Type B pancreatic cell (in vitro differentiated cells): ENCODE measurements at places on chromosomes 2 and 18. TPM values are rescaled to one million over a fixed set of nuclear protein-coding genes. Genes with fewer than 3 reads are reported as not detected.
A peak's percentile ranks its signal among the peaks of the same experiment; 100 is the strongest.

- DNase-seq = peak; percentile 96
- peak within 1 kb of the TSS; percentile 95 for H3K4me3 ChIP-seq
- peaks cover 7% of the 10 kb centered on the region for H3K36me3 ChIP-seq
- peak within 1 kb of the TSS; percentile 90 for H3K27ac ChIP-seq
- peaks cover 33% of the 10 kb centered on the region for H3K4me1 ChIP-seq
- H3K27me3 ChIP-seq = no peaks in the 10 kb centered on the region
Observed at GRCh38 chr2:96638144-96639121, at the start of gene KANSL3. Gene KANSL3, minus strand, starts transcription at chr2:96638312. Its CDS starts 1,177 bp downstream, at chr2:96637135.

GRCh38 chr2:133378386-133378785 lies 189.9 kb downstream of the NCKAP5 start:
- peaks cover 25% of the 10 kb centered on the region for H3K27me3 ChIP-seq
- no peak overlapping the region for H3K27ac ChIP-seq
- no peak for DNase-seq
- peaks cover 4% of the 10 kb centered on the region for H3K36me3 ChIP-seq

DNA sequence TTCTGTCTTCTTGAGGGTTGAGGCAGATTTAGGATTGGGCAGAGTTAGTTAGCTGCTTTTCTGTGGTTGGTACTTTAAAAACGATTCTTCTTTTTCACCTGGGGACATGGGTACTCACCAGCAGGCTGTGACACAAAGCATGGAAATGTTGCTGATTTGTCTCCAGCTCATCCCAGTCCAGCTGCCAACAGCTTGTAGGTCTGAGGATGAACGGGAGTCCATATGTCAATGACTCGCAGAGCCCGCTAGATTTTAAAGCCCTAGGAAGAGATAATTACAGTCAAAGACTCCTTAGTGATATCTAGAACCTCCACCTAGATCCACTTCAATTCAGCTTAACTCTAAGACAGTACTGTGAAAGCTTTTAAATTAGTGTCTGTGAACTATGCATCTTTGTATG lies 20.8 kb downstream of the DOK1 start:
- no peak for DNase-seq
- H3K27me3 ChIP-seq = peaks cover 3% of the 10 kb centered on the region
- H3K4me1 ChIP-seq = peaks cover 16% of the 10 kb centered on the region
- H3K27ac ChIP-seq = no peak overlapping the region

DNA sequence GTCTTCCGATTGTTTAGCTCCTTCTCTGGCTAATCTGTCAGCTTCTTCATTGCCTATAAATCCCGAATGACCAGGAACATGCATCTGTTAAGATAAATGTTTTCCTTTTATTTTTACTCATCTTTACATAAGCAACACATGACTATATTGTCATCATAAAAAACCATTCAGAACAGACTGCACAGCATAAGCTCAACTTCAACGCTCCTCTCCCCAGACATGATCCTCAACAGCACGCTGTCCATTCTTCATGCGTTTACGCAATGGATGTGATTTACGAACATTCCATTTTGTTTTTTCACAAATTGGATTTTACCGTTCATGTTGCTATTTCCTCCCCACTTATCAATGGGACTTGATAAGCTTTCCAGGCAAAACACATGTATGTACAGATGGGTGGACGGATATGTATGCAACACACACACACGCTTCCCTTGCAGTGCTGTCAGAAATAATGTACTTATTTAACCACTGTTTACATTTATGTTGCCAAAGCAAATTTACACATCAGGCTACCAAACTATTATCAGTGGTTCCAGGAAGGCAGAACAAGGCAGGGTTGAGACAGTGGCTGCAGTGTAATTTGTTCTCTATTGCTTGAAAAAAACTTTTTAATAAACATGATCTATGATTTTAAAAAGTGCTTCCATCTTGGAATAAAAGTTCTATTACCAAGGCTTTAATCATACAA lies 12.2 kb downstream of the RNASEH1 start:
- H3K4me3 ChIP-seq = no peak overlapping the region
- no peak overlapping the region for H3K27ac ChIP-seq
- H3K4me1 ChIP-seq = no peaks in the 10 kb centered on the region
- H3K27me3 ChIP-seq = no peaks in the 10 kb centered on the region
- DNase-seq = no peak

Gene RAB12
- total RNA-seq = 25.2 and 28.9 TPM in 2 replicates

Gene SRD5A2
- total RNA-seq = 0.26 TPM in 1 of 2 replicates, not detected in the other

Gene IRS1
- total RNA-seq = 16.0 and 25.9 TPM in 2 replicates

Gene LIMS2
- 13.1 and 20.5 TPM in 2 replicates for total RNA-seq

- peak overlapping the region; percentile 36 for H3K4me3 ChIP-seq
- H3K27me3 ChIP-seq = no peaks in the 10 kb centered on the region
- peak overlapping the region; percentile 83 for H3K27ac ChIP-seq
- no peak for DNase-seq
Observed at GRCh38 chr2:188693111-188693510, 281.1 kb upstream of the COL3A1 start.

DNA sequence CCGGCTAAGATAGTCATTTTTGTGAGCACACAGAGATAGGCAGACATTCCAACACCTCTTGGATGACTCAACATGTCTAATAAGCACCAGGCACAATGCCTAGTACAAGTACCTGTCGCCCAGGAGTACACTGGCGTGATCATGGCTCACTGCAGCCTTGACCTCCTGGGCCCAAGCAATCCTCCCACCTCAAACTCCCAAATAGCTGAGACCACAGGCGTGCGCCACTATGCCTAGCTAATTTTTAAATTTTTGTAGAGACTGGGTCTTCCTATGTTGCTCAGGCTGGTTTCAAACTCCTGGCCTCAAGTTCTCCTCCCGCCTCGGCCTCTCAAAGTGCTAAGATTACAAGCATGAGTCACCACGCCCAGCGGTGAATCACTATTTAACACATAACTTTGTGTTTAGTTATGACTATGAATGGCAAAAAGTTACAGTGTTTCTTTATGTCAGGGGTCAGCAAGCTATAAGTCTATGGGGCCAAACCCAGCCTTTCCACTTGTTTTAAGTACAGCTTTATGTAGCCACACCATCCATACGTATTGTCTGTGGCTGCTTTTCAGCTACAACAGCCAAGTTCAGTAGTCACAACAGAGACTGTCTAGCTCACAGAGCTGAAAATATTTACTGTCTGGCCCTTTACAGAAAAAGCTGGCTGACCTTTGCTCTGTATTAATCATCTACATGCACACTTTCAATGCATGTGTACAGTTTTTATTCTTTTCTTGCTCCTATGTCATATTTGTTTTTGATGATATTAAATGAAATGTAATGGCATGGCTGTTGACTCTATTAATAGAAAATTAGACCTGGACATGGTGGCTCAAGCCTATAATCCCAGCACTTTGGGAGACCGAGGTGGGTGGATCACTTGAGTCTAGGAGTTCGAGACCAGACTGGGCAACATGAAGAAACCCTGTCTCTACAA lies 18.7 kb downstream of the ORC2 start:
- H3K27me3 ChIP-seq = no peaks in the 10 kb centered on the region
- no peak overlapping the region for H3K4me3 ChIP-seq
- H3K36me3 ChIP-seq = peaks cover 17% of the 10 kb centered on the region

Gene DSC1
- total RNA-seq = 1.6 and 4.1 TPM in 2 replicates

Gene REG3A
- 0.95 and 4.0 TPM in 2 replicates for total RNA-seq

DNA sequence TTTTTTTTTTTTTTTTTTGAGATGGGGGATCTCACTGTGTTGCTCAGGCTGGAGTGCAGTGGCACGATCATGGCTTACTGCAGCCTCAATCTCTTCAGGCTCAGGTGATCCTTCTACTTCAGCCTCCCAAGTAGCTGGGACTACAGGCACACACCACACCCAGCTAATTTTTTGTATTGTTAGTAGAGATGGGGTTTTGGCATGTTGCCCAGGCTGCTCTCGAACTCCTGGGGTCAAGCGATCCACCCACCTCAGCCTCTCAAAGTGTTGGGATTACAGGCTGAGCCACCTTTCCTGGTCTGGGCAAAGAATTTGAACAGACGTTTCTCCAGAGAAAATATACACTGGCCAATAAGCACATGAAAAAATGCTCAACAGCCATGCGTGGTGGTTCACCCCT lies 2.9 kb upstream of the SNRNP200 start:
- H3K36me3 ChIP-seq = peaks cover 10% of the 10 kb centered on the region
- no peak overlapping the region for H3K27ac ChIP-seq
- H3K4me1 ChIP-seq = peaks cover 22% of the 10 kb centered on the region
- no peak overlapping the region for H3K4me3 ChIP-seq
- H3K27me3 ChIP-seq = peaks cover 13% of the 10 kb centered on the region

Gene AQP12B
- total RNA-seq = 0.10 and 0.43 TPM in 2 replicates

Gene NGEF
- total RNA-seq = 20.7 and 77.3 TPM in 2 replicates

- H3K4me1 ChIP-seq = peaks cover 8% of the 10 kb centered on the region
- peaks cover 17% of the 10 kb centered on the region for H3K27me3 ChIP-seq
- no peak overlapping the region for H3K4me3 ChIP-seq
- H3K36me3 ChIP-seq = no peaks in the 10 kb centered on the region
Observed at GRCh38 chr2:70561893-70562292, 8.3 kb upstream of the TGFA start.

Gene RPRM
- 6.0 and 7.3 TPM in 2 replicates for total RNA-seq

GRCh38 chr2:26786207-26787028 lies 562 bp downstream of the CENPA start:
- peak overlapping the region; percentile 86 for H3K4me3 ChIP-seq
- no peaks in the 10 kb centered on the region for H3K27me3 ChIP-seq
- peaks cover 28% of the 10 kb centered on the region for H3K36me3 ChIP-seq
- DNase-seq = no peak

DNA sequence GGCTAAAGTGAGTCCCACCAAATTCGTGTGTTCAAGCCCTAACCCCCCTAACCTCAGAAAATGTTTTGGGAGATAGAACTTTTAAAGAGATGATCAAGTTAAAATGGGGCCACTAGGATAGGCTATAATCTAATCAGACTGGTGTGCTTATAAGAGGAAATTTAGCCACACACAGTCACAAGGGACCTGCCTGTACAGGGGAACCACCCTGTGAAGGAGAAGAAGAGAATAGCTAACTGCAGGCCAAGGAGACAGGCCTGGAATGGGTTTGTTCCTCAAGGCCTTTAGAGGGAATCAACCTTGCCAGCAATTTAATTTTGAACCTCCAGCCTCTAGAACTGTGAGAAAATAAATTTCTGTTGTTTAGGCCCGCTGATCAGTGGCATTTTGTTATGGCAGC lies 36.0 kb upstream of the TANK start:
- no peaks in the 10 kb centered on the region for H3K27me3 ChIP-seq
- H3K36me3 ChIP-seq = no peaks in the 10 kb centered on the region
- DNase-seq = no peak
- no peak overlapping the region for H3K4me3 ChIP-seq
- H3K4me1 ChIP-seq = peaks cover 17% of the 10 kb centered on the region

Gene EML6
- 6.0 and 8.1 TPM in 2 replicates for total RNA-seq

Gene POTEC
- not detected in 2 replicates for total RNA-seq

DNA sequence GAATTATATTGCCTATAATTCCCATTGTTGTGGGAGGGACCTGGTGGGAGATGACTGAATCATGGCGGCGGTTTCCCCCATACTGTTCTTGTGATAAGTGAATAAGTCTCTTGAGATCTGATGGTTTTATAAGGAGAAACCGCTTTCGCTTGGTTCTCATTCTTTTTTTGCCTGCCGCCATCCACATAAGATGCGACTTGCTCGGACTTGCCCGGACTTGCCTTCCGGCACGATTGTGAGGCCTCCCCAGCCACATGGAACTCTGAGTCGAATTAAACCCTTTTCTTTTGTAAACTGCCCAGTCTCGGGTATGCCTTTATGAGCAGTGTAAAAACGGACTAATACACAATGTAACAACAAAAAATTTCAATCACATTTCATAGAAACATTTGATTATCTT lies 115.8 kb downstream of the C2orf74 start:
- H3K27ac ChIP-seq = peak overlapping the region; percentile 65
- no peaks in the 10 kb centered on the region for H3K4me1 ChIP-seq
- H3K36me3 ChIP-seq = peaks cover 32% of the 10 kb centered on the region

Gene GREB1L
- total RNA-seq = 3.6 and 6.5 TPM in 2 replicates

- no peak for DNase-seq
- H3K27ac ChIP-seq = no peak overlapping the region
- H3K27me3 ChIP-seq = no peaks in the 10 kb centered on the region
- peaks cover 8% of the 10 kb centered on the region for H3K4me1 ChIP-seq
- H3K36me3 ChIP-seq = peaks cover 46% of the 10 kb centered on the region
Observed at GRCh38 chr2:39733070-39733674, 45.9 kb downstream of the THUMPD2 start.

DNA sequence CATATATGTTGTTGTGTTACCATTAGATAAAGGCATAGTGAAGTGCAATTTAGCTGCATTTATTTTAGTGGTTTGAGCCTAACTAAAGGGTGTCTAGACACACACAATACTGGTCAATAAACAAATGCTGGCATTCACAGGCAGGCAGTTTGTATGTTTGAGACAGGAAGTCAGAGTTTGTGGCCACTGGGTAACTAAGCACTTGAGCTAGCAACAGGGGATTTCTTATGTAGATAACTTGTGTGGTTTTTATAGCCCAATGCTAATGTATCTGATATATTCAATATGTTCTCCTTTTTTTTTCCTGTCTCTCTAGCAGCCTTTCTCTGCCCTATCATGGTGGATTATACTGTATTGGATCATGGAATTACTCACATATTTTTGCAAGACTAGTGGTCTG lies 38.1 kb downstream of the LRRTM4 start:
- no peak overlapping the region for H3K4me3 ChIP-seq
- no peak overlapping the region for H3K27ac ChIP-seq
- no peaks in the 10 kb centered on the region for H3K27me3 ChIP-seq
- DNase-seq = no peak
- no peaks in the 10 kb centered on the region for H3K4me1 ChIP-seq
- H3K36me3 ChIP-seq = no peaks in the 10 kb centered on the region

GRCh38 chr2:85753525-85754312 lies at the start of gene ATOH8:
Gene ATOH8, plus strand, starts transcription at chr2:85753991. Its CDS starts 199 bp downstream, at chr2:85754190.
- no peak for DNase-seq
- H3K4me1 ChIP-seq = peaks cover 16% of the 10 kb centered on the region

Gene C2orf92
- 9.0 and 11.5 TPM in 2 replicates for total RNA-seq

Gene TAF4B
- total RNA-seq = 4.6 and 5.1 TPM in 2 replicates

DNA sequence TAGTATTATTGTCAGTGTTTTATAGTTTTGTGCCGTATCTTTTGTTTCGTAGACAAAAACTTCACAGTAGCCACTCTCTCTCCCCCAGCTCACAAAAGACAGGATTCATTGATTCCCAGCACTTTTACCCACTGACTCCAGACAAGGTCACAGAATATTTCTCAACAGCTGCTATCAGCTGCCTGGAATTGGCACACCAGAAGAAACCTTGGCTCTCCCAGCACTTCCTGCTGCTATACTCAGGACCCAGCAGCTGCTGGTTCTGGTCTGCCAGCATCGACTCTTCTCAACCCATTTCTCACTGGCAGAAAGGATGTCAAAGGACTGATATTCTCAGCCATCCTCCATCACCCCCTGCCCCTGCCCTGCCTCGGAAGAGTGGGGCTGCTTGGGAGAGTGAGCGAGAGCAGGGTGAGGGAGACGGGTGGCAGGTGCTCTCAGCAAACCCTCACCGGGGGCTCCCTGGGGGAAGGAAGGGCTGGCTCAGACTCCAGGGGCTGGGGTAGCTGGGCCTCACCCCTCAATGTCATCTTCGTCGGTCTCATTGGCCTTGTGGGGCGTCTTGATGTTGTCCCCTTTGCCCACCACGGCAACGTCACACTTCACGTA lies 6.1 kb upstream of the OTOF start:
- H3K27ac ChIP-seq = no peak overlapping the region
- H3K36me3 ChIP-seq = no peaks in the 10 kb centered on the region
- H3K4me1 ChIP-seq = no peaks in the 10 kb centered on the region
- DNase-seq = no peak

Gene EFEMP1
- total RNA-seq = 92.5 and 344 TPM in 2 replicates

GRCh38 chr2:97750017-97750416 lies 36.6 kb downstream of the ZAP70 start:
- DNase-seq = no peak
- H3K4me3 ChIP-seq = no peak overlapping the region
- no peak overlapping the region for H3K27ac ChIP-seq
- H3K4me1 ChIP-seq = peaks cover 52% of the 10 kb centered on the region
- H3K36me3 ChIP-seq = peaks cover 27% of the 10 kb centered on the region
- H3K27me3 ChIP-seq = no peaks in the 10 kb centered on the region
